ENCODE measurements at places on chromosomes 12 and 14.

DNA sequence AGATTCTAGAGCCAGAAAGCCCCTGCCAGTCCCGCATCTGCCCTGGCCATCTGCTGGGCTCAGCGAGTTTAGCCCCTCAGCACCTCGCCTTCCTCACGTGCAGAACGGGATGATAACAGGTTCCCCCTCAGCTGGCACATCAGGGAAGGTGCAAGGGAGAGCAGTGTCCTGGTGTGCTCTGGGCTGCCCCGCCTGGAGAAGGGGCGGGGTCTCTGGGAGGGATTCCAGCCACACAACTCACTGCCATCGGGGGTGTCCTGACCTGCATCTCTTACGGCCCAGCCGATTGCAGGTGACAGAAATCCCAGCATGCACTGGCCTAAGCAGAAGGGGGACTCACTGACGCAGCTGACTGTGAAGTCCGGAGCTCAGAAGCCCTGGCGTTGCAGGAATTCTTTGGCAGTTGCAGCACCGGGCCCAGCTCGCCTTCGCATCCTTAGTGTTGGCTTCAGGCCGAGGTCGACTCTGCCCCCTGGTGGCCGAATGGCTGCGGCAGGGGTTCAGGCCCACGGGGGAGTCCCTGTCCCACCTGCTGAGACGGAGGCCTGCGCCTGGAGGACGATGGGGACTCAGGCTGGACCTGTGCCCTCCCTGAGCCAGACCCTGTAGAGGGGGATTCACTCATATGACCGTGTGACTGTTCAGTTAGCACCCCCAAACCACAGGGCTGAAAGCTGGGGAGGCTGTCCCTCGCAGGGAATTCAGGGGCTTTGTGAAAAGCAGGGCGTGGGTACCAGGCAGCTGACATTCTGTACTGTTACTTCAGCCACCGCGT lies 178.6 kb downstream of the ADGRD1 start:
- DNase-seq: peak; percentile 64

- no peak for DNase-seq
Observed at GRCh38 chr12:82279536-82280058, 78.6 kb downstream of the CCDC59 start.

- DNase-seq: peak; percentile 23
Observed at GRCh38 chr12:12715459-12716150, 1.6 kb upstream of the CDKN1B start.

- DNase-seq: no peak
Observed at GRCh38 chr14:88834883-88835431, 10.5 kb downstream of the TTC8 start.

GRCh38 chr12:99131751-99132199 lies 486.7 kb downstream of the APAF1 start:
- no peak for DNase-seq

GRCh38 chr12:55720071-55720564 lies at the start of gene RDH5:
Gene RDH5, plus strand, starts transcription at chr12:55720393. Its CDS starts 792 bp downstream, at chr12:55721185.
- DNase-seq: no peak

GRCh38 chr12:19712041-19712440 lies 272.7 kb downstream of the AEBP2 start:
- DNase-seq: no peak

- no peak for DNase-seq
Observed at GRCh38 chr14:60051721-60052221, 40.0 kb upstream of the PCNX4 start.

GRCh38 chr14:92693998-92694795 lies 54.2 kb downstream of the LGMN start:
- DNase-seq: no peak

DNA sequence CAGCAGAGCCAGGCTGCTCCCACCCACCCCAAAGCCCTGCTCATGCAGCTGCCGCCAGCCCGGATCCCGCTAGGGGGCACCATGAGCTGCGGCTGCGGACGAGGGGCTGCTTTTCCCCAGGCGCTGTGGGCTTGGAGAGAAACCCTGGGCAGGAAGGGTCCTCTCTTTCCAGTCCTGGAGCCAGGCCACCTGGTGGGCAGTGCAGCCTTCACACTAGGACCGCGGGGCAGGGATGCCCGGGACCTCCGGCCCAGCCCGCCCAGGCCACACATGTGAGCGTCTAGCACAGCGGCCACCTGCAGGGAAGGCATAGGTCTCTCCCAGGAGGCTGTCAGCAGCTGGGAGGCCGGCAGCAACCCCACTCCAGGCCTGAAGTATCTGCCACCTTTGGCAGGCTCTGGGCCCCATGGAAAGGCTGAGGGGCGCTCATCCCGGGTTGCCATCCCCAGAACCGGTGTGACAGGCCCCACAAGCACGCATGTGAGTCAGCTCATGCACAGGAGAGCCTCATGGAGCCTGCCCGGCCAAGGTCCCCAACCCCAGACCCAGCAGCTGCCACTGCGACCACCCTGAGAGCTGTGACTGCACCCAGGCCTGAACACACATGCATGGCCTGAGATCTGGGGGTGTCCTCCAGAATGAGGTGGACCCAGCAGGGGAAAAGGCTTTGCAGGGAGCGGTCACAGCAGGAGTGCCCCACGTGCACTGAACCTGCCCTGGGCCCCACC lies 280.0 kb upstream of the RTL1 start:
- DNase-seq: no peak

GRCh38 chr14:54229136-54229535 lies 167.7 kb upstream of the CDKN3 start:
- no peak for DNase-seq

DNA sequence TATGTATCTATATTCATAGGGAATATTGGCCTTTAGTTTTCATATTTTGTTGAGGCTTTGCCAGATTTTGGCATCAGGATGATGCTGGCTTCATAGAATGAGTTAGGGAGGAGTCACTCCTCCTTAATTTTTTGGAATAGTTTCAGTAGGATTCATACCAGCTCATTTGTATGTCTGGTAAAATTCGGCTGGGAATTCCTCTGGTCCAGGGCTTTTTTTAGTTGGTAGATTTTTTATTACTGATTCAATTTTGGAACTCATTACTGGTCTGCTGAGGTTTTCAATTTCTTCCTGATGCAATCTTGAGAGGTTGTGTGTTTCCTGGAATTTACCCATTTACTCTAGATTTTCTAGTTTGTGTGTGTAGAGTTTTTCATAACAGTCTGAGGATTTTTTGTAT lies 175.2 kb downstream of the EPS8 start:
- no peak for DNase-seq

GRCh38 chr12:65720136-65721130 lies 103.8 kb upstream of the HMGA2 start:
- DNase-seq: no peak

GRCh38 chr14:54760866-54761575 lies 141.6 kb downstream of the GCH1 start:
- no peak for DNase-seq

- no peak for DNase-seq
Observed at GRCh38 chr14:91890291-91890749, 23.0 kb upstream of the TC2N start.

GRCh38 chr14:96059519-96060135 lies 20.5 kb downstream of the C14orf132 start:
- DNase-seq: no peak

GRCh38 chr14:104705340-104706047 lies 16.1 kb downstream of the INF2 start:
- DNase-seq: no peak

GRCh38 chr12:82414044-82414443 lies 55.7 kb downstream of the METTL25 start:
- no peak for DNase-seq

DNA sequence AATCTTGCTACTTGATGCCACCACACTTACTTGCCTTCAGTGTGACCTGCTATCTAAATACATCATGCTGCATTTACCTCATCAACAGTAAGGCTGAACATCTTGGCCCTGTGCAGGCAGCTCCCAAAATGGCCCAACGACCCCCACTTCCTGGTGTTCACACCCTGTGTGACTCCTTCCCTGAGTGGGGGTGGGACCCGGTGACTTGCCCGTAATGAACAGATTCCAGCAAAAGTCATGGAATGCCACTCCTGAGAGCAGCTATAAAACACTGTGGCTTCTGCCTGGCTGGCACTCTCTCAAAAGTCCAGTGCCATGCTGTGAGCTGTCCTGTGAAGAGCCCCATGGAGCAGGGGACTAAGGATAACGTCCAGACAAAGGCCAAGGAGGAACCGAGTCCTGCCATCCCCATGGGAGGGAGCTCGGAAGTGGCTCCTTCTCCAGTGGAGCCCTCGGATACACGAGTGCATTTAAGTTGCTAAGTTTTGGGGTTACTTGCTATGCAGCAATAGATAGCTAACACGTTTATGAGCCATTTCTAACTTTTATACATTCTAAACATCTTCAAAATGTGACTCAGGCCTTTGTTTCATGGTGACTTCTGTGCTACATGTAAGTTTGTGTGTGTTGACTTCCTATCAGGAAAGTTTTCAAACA lies 33.0 kb downstream of the P2RX2 start:
- DNase-seq: no peak

DNA sequence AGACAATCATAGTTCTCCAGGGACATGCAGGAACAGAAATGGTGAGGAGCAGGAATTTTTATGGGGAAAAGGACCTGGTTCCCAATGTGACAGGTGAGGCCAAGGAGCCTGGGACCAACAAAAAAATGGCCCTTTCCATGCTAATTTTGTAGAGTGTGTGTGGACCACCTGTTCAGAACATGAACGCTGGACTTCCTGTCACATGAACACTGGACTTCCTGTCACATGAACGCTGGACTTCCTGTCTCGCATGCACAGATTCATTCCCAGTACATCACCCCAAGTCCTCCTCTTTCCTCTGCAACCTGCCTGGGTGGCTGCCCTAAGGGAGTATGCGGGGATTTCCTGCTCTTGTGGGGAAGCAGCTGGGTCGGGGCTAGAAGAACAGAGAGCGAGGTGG lies 10.1 kb downstream of the FGF6 start:
- DNase-seq: no peak

DNA sequence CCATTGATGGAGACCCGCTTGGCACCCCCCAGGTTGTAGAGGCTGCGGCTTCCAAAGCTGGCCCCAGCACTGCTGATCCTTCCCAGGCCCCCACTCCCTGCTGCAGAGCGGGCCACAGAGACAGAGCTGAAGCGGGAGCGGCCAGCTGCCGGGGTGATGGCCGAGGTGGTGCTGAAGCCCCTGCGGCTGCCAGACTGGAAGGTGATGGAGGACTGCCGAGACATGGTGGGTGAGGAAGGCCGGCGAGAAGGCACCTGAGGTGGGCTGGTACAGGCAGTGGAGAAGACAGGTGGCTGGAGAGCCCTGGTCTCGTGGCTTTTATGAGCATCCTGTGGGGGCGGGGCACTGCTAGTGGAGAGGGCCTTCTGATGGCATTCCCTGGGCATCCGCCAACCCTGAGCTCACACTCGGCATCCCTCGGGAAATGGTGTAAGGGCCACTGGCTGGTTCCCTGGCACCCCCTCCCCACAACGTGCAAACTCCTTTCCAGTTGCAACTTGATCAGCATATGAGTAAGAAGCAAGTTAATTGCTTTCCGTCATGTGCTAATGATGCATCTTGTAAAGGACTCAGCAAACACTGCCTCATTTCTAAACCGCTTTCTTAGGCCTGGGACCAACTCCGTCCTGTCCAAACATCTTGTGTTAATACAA lies at the start of gene KRT75:
KRT75 (minus strand) TSS at position 291 of the 653 bp plus-strand sequence; CDS start at position 224, 67 bp downstream.
- DNase-seq: no peak

- DNase-seq: no peak
Observed at GRCh38 chr14:31026077-31026449, at the start of gene STRN3. Gene STRN3, minus strand, starts transcription at chr14:31026379. Its CDS starts 194 bp downstream, at chr14:31026185.

- no peak for DNase-seq
Observed at GRCh38 chr12:108475396-108475795, 39.7 kb upstream of the FICD start.

DNA sequence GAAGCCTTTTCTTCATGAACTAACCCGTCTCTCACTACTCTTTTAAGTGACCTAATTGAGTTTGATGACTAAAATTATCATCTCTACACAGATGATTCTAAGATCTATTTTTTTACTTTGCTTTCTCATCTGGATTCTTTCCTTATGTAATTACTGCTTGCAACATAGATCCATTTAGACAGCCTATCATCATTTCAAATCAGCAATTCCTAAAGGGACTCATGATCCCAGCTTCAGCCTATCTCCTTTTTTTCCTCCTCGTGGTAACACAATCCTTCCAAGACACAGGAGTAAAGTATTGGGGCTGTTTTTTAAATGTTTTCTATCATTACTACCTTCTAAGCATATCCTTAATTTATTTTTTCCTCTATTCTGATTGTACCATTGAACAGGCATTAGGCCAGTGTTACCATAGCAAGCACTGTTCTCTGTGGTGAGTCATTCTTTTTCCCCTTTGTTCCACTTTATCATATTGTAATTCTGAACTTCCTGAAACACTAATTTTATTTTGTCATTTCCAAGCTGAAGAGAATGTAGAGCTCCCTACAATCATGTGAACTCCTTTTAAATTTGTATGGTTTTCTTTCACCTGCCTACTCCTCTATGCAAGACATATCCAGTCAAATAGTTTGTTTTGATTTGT lies 190.4 kb upstream of the FAR2 start:
- no peak for DNase-seq

DNA sequence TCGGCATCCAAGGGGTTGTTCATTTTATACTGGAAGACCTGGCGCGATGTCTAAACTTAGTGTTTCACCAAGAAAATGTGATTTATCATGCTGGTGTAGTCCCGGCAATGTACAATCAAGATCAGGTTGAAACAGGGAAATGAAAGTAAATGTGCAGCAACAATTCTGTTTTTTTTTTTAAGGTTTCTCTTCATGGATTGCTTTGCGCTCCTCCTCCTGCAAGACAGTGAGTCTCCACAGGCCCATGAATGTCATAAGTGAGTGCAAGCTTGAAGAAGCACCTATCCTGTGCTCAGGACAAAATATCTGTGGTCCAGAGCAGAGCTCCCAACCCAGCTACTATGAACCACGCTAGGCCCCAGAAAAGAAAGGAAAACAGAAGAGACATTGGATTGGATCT lies 143.4 kb downstream of the KCNK10 start:
- no peak for DNase-seq

GRCh38 chr14:97442363-97442762 lies 645.2 kb downstream of the VRK1 start:
- no peak for DNase-seq

DNA sequence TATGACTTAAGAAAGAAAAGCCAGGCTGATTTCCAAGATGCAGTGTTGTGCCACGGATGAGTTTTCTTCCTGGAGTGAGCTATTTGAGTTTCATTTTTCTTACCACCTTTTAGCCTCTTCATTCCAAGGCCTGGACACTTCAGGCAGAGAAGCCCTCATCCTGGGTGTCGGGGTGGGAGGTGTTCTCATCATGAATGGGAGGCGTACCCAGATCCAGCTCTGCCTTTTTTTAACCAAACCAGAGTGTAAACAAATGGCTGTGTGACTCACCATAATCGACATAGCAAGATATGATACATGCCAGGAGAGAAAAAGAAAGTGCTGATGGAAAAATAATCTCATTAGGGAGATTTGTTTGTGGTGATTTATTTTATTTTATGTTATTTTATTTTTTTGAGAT lies 79.9 kb downstream of the ARF6 start:
- DNase-seq: peak; percentile 68
